ENCODE measurements at places on chromosomes 1 and 21.

GRCh38 chr1:88088481-88088880 is 595.6 kb upstream of the PKN2 start:
- no peak for DNase-seq

GRCh38 chr1:175377394-175377793 is 184.8 kb upstream of the KIAA0040 start:
- DNase-seq, result no peak

DNA sequence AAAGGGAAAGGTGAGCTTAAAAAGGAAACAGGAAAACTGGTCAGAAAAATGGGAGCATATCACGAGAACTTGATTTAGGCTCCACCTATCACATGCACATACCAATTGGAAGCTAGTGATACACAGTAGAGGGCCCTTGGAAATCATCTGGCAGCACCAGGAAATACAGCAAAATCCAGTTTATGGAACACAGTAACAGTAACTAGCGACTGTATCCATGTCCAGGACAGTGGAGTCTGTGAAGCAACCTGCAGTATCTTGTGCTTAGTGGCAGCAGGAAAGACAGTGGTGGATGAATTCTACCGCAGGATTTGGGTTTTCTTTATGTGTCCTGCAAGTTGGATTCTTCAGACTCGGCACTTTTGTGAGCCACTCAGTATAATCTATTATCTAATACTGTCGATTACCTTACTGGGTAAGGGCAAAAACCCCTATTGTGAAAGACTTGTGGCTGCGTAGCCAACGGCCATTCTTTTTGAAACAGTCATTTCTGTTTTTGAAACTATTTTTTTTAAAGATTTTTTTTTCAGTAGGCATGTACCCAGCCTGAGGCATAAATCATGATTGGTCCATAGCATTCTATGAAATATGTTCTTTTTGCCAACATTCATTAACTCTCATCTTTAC is 1.6 kb upstream of the KDM4A start:
- DNase-seq, result no peak

DNA sequence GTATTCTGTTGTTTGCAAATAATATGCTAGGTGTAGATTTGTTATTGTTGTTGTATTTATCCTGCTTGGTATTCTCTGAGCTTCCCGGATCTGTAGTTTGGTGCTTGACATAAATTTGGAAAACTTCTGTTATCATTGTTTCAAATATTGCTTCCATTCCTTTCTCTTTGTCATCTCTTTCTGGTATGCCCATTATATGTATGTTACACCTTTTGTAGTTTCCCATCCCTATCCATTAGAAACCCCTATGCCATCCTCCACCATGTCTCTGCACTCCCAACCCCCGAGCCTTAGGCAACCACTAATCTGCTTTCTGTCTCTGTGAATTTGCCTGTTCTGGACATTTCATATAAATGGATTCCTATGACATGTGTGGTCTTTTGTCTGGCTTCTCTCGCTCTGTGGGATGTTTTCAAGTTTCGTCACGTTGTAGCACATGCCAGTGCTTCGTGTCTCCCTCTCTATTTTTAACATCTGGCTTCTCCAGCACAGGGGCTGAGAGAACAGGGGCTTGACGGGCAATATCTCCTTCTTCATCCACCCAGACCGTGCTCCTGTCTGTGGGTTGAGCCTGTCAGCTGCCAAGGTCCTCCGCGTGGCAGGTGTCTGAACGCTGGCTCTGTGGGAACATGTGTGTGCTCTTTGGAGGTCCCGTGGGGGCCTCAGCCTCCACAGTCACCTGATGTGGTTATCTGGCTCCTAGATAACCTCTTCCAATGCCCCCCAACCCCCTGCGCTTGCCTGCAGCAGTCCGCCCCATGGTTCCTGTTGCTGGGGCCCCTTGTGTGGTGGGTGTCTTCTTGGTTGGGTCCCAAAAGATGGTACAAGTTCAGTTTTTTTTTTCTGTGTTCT is 32.8 kb upstream of the MAN1C1 start:
- no peak for DNase-seq

- DNase-seq, result no peak
Measured at GRCh38 chr1:218467101-218468072, 122.3 kb downstream of the TGFB2 start.

DNA sequence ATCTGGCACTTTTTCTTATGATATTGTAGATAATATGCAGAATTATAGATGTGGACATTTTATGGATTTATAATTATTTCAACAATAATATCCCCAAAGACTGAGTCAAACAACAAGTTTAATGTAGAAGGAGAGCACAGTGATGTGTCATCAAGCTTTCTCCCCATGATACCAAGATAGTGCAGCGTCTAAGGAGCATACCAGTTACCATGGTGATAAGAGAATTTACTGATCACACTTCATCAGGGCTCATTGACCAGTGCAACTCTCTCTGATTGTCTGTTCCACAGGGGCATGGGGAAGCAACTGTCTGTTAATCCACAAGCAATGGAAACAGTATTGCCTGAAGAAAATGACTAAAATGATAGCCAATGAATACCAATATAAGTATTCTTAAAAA is 209.6 kb upstream of the DPYD start:
- no peak for DNase-seq

GRCh38 chr1:53587252-53587988 is 128.2 kb downstream of the DMRTB1 start:
- no peak for DNase-seq

- no peak for DNase-seq
Measured at GRCh38 chr1:153612755-153613331, at the start of gene S100A16. S100A16 (minus strand) TSS chr1:153613137; CDS start chr1:153608151, 4,986 bp downstream.

DNA sequence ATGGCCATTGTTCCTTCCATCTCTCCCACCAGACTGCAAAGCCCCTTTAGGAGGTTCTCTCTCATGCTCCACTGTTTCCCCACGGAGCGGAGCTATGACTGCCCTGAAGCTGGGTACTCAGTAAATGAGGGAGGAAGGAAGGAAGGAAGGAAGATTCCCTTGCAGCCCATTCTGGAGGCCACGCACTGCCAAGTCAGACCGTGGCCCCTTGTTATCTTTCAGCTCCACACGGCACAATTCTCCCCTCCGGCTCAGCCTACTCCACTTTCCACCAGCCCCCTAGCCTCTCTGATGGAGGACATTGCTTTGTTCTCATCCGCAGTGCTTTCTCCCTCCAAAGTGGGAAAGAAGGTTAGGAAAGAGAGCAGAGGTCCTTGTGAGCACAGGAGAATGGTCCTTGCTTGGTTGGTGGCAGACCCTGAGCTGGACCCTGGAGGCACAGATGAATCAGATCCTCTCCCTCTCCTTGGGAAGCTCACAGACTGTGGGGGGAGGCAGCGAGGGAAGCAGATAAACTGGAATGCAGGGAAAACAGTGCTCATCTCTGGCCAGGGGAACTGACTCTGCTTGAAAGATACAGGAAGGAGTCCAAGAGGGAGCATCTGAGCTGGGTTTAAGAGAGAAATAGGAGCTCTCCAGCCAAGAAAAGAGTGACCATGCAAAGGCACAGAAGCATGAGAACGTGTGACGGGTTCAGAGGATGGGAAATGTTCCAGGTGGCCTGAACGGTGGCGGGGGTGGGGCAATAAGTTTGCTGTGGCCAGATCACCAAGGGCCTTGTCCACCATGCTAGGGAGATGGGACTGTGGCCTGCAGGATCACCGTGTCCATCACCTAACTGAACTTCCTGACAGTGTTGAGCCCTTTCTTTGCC is 52.6 kb downstream of the GLIS1 start:
- DNase-seq, result no peak

DNA sequence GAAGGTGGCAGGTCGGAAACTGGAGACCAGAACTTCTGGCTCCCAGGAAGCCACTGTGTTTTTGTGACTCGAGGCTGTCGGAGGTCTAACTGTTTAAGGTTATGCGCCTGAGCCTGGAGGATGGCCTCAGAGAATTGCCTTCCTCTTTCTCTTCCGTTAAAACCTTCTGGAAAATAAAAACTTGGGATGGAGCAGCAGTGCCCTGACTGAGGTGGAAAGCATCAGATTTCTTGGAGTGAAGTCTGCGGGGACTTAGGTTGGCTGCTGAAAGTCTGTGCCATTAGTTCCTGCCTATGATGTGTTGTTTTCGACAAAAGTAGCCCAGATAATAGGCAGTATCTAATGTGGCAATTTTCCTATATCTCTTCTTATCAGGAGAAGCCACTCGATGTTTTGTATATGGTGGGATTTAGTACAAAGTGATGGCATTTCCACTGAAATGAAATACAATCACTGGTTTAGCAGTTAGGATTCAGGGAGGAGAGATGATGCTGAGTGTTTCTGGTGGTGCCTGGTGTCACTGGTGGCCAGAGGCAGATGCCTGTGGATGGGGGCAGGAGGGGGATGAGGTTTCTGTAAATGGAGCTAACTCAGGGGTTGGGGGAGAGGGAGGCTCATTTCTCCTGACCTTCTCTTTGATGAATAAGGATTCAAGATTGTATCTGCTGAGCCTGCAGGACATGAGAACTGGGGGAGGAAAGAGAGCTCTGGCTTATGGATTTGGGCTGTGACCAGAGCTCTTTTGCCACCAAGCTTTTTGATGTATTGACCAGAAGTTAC is 150.8 kb downstream of the CAMTA1 start:
- no peak for DNase-seq

- no peak for DNase-seq
Measured at GRCh38 chr1:156281693-156282478, 739 bp downstream of the SMG5 start.

DNA sequence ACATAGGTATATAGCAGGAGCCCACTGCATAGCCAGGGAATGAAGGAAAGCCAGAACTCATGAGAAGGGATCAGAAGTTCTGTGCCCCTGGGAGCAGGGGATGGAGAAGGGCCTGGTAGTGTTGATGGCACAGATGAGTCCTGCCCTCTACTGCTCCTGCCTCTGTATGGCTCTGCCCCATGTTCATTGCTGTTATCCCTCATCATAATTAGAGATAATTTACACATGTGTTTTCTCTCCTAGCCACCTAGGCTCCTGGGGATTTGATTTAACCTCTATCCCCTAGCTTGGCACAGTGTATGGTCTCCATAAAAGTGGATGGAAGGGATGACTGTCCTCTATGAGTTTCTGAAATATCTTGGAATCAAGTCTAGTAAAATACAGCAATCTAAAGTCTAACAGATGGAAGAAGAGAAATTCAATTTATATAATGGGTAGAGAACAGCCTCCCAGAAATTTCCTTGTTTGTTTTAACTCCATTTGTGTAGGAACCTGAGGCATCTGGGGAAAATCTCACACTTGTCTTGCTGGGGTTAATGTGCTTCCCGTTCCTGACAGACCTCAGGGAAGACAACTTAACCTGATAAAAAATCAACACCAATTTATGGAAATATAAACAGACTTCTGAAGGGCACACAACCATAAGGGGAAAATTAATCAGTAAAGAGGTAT is 393.8 kb downstream of the HHAT start:
- no peak for DNase-seq

GRCh38 chr1:38915352-38915948 is 26.2 kb downstream of the RHBDL2 start:
- no peak for DNase-seq

- no peak for DNase-seq
Measured at GRCh38 chr21:43882952-43883545, 18.0 kb downstream of the AGPAT3 start.

DNA sequence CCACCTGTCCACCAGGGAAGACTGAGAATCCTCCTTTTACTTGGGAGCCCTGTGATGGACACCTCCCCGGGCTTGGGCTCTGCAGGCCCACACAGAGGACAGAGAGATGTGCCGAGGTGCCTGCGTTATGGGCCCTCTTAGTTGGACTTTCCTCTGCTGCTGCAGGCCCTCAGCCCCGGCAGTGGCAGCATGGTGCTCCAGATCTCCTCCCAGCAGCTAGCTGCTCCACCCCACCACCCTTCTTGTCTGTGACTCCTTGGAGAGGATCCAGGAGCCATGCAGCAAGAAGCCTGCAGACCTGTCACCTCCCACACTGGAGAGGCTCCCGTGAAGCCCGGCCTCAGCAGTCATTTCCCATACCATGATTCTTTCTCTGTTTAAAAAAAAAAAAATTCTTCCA is 27.4 kb downstream of the PHGDH start:
- no peak for DNase-seq

DNA sequence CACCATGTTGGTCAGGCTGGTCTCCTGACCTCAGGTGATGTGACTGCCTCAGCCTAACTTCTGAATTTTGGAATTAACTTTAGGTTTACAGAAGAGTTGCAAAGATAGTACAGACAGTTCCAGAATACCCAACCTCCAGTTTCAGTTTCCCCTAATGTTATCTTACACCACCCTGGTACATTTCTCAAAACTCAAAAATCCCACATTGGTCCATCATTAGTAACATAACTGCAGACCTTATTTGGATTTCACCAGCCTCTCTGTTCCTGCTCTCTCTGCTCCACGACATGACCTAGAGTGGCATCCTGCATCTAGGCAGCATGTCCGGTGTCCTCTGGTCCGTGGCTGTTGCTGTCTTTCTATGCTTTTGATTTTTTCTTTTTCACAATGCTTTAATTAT is 5.0 kb upstream of the ZC3H12A start:
- DNase-seq, result no peak

DNA sequence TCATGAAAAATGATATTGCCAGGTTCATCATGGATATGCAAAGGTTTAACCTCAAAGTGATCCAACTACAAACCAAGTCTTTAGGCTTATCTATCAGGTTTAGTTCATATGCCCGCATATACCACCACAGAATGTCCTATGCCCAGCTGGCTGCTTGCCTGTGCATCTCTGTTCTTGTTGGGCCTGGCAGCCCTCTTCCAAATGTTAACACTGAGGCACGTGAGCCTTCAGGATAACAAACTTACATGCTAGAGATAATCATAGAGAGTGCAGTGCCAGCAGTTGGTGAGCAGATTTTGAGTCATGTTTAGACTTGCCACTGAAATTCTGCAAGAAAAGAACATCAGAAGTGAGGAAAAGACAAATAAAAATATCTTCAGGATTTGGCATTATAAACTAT is 607.9 kb upstream of the TMPRSS15 start:
- DNase-seq, result no peak

DNA sequence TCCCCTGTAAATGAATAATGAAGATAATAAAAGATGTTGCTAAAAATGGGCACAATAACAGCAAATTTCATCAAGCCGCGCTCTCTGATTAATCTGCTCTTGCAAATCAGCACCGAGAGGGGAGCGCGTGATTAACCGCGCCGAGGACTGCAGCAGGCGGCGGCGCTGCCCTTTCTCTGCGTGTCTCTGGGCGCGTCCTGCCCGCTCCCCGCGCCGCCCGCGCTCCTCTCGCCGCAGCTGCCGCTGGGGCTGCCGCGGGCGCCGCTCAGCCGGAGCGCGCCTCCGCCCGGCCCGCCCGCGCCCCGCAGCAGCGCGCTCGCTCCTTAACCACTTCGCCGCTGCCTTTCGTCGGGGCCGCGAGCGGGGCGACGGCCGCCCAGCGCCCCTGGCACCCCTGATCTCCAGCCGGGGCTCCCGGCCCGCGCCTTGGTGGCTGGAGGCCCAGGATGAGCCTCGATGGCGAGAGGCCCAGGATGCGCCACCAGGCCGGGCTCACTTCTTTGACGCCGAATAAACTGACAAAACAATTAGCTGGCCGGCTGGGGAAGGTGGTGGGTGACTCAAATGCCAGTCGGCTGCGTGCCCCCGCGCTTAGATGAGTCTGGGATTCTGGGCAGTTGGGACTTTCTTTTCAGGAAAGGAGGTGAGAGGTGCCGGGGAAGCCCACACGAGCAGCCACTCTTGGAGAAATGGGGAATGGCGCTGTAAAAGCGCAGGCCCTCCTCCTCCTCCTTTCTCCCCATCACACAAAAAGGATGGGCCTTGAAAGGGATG is 221.4 kb upstream of the PKN2 start:
- no peak for DNase-seq

GRCh38 chr1:225480825-225481434 is 53.1 kb upstream of the LBR start:
- no peak for DNase-seq

Data from stimulated activated CD8-positive, alpha-beta memory T cell treated with anti-CD3 and anti-CD28 coated beads, Interleukin-2, amount 100 ng/mL, for 1 hour (primary cell).